Activated CD8-positive, alpha-beta T cell treated with anti-CD3 and anti-CD28 coated beads, Interleukin-2, amount 10 ng/mL, durations not matched to agents 7 days and 5 days (primary cell): ENCODE measurements at places on chromosomes 1 and 21. TPM values are rescaled to one million over a fixed set of nuclear protein-coding genes. Genes with fewer than 3 reads are reported as not detected.

The CATSPERE gene
- 0.61 TPM for total RNA-seq

DNA sequence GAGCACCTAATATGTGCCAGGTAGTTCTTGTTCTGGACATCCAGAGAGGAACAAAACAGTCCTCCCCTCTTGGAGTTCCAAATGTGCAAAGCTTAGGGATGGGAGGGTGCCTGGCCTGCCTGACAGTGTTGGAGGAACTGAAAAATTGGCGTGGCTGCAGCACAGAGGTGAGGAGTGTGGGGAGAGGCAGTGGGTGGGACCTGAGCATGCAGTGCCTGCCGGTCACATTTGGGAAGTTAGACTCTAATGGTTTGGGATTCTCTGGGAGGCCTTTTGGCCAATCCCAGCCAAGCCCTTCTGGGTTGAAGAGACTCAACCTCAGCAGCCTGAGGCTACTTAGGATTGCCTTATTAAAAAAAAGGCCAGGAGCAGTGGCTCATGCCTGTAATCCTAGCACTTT, 2.3 kb upstream of the TCEA3 start:
- no peaks in the 10 kb centered on the region for H3K36me3 ChIP-seq
- no peak for DNase-seq
- H3K27me3 ChIP-seq = peaks cover 28% of the 10 kb centered on the region
- peaks cover 27% of the 10 kb centered on the region for H3K4me1 ChIP-seq
- no peak overlapping the region for H3K4me3 ChIP-seq
- no peak overlapping the region for H3K27ac ChIP-seq

GRCh38 chr1:19199969-19200604, 10.0 kb downstream of the UBR4 start:
- H3K4me1 ChIP-seq = peaks cover 23% of the 10 kb centered on the region
- H3K27me3 ChIP-seq = no peaks in the 10 kb centered on the region
- no peak overlapping the region for H3K4me3 ChIP-seq
- H3K36me3 ChIP-seq = peaks cover 48% of the 10 kb centered on the region
- H3K27ac ChIP-seq = no peak overlapping the region

DNA sequence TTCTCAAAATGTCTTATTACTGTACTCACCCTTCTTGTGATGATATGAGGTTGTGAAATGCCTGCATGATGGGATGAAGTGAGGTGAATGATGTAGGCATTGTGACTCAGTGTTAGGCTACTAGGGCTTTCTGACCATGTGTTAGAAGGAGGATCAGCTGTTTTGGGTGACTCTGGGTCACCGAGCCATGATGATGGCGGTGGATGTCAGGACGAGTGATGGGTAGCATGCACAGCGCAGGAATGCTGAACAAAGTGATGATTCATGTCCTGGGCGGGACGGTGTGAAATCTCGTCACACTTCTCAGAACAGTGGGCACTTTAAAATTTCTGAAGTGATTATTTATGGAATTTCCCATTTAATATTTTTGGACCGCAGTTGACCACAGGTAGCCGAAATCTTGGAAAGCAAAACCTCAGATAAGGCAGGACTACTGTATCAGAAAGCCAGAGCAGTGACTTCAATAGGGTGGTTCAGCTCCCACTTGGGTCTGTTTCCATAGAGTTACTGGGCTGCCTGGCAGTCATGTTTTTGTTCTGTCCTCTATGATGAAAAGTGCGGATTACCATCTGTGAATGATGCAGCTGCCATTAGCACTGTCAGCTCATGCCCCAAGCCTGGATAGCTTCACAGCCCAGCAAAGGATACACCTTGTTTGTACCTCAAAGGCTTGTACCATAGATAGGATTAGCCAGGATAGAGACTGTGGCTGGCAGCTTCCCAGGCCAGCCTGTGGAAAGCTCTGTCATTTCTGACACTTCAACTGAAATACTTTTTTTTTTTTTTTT, 26.6 kb downstream of the IL6R start:
- DNase-seq = no peak
- H3K36me3 ChIP-seq = no peaks in the 10 kb centered on the region
- no peak overlapping the region for H3K4me3 ChIP-seq
- peaks cover 18% of the 10 kb centered on the region for H3K4me1 ChIP-seq

The SH2D1B gene
- total RNA-seq = not detected

The SMYD2 gene
- 37.2 TPM for total RNA-seq

- DNase-seq = peak; percentile 51
- peak overlapping the region; percentile 68 for H3K27ac ChIP-seq
- peaks cover 21% of the 10 kb centered on the region for H3K36me3 ChIP-seq
- H3K4me3 ChIP-seq = peak overlapping the region; percentile 80
- peaks cover 22% of the 10 kb centered on the region for H3K4me1 ChIP-seq
Observed at GRCh38 chr21:42009018-42009830, 936 bp downstream of the ZBTB21 start.

The SPATA46 gene
- total RNA-seq = not detected

The CYP4X1 gene
- total RNA-seq = not detected

DNA sequence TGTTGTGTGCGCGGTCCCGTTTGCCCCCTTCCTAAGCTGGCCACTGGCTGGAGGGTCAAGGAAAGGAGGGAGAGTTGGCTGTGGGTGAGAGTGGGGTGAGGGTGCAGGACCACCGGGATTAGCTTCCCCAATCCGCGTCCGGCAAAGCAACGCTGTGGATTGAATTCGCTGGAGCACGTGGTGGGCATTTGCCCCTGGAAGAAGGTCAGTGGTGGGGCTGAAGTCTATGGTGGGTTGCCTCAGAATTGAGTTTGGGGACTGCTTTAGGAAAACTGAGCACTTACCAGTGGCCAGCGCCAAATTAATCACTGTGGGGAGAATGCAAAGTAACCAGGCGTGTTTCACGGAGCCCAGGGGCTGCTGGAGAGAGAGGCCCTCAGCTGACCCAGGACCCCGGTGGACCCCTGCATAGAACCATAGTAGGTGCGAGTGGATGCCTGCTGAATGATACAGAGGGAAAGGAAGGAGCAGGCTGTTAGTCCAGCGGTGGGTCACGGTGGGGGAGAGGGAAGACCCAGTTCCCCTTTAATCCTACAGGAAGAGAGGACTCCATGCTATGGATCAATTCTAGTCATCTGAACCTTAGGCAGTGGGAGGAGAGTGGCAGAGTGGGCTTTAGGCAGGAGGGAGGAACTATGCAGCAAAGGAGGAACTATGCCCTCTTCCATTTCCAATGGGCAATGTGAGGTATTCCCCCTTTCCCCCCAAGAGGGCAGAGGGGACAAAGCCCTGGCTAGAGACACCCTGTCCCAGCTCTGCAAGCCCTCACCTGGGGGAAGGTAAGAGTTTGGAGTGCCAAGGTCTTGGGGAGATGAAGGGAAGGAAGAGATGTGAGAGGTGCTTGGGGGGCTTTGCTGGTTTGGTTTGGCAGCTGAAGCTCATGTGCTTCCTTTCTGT, 1.2 kb downstream of the TNFRSF8 start:
- H3K27me3 ChIP-seq = peaks cover 53% of the 10 kb centered on the region
- peak overlapping the region; percentile 16 for H3K4me3 ChIP-seq
- DNase-seq = no peak
- peaks cover 54% of the 10 kb centered on the region for H3K4me1 ChIP-seq
- H3K27ac ChIP-seq = no peak overlapping the region

DNA sequence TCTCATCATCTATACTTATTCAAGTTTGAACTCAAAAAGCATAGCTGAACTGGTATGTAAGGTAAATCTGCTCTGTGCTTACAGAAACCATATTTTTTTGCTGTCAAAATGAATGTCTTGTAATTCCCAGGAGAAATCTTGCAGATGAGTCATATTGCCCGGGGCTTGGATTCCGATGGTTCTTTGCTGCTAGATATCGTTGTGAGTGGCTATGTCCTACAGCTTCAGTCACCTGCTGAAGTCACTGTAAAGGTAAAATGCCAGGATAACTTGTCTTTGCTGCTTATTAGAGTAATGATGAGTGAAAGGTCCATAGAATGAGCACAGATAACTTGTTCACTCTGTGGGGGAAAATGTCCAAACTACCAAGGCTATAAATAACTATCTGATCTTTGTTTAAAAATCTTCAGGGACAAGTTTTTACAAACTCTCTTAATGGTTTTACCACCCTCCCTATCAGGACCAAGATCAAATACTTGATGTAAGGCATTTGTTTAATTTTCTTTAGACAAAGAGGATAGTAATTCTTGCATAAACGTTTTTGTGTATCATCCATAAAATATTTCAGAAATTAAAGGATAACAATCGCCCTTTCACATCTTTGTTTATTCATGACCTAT, 222.3 kb downstream of the TPR start:
- no peaks in the 10 kb centered on the region for H3K4me1 ChIP-seq
- no peak for DNase-seq
- no peak overlapping the region for H3K27ac ChIP-seq
- no peaks in the 10 kb centered on the region for H3K36me3 ChIP-seq
- H3K4me3 ChIP-seq = no peak overlapping the region
- no peaks in the 10 kb centered on the region for H3K27me3 ChIP-seq

The FAM72A gene
- total RNA-seq = 30.0 TPM

DNA sequence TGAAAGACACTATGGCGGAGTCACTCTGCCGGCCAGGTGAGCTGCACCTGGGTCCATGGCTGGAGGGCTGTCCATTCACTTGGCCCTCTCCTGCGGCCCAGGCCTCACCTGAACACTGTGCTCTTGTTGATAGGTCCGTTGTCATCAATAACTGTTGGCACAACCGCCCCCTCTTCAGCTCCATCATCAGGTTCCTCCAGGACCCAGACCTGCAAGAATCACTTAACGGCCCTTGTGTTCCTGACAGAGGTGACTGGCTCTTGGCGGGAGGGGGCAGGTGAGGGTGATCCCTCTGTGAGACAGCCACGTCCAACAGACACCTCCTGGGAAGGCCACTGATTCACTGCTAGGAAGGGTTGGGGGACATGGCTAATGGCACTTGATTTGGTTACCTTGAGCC, 54.9 kb downstream of the INAVA start:
- H3K4me1 ChIP-seq = no peaks in the 10 kb centered on the region
- H3K36me3 ChIP-seq = peaks cover 2% of the 10 kb centered on the region
- no peak overlapping the region for H3K27ac ChIP-seq
- DNase-seq = no peak
- peaks cover 30% of the 10 kb centered on the region for H3K27me3 ChIP-seq
- no peak overlapping the region for H3K4me3 ChIP-seq

DNA sequence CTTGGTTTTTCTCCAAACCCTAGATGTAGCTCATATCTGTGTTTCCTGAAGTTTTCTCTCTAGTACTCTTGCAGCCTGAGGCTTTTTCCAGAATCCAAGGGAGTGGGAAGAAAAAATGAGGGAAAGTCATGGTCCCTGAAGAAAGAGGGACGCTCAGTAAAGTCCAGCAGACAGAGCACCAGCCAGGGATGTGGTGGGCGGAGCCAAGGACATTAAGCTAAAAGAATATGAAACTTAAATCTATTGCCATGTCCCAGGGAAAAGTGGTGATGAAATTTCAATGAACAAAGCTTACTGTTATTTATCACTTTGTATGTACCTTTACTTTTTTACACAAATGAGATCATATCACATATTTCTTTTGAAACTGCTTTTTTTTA, 430.2 kb downstream of the USP25 start:
- DNase-seq = no peak
- H3K27ac ChIP-seq = no peak overlapping the region
- no peaks in the 10 kb centered on the region for H3K36me3 ChIP-seq
- H3K4me1 ChIP-seq = no peaks in the 10 kb centered on the region
- H3K4me3 ChIP-seq = no peak overlapping the region

GRCh38 chr21:25710550-25710949, 24.2 kb downstream of the ATP5PF start:
- no peak for DNase-seq
- H3K4me1 ChIP-seq = no peaks in the 10 kb centered on the region
- H3K36me3 ChIP-seq = no peaks in the 10 kb centered on the region
- no peak overlapping the region for H3K27ac ChIP-seq

GRCh38 chr1:224582041-224582440, 34.1 kb upstream of the CNIH3 start:
- DNase-seq = no peak
- H3K27me3 ChIP-seq = peaks cover 17% of the 10 kb centered on the region
- H3K36me3 ChIP-seq = no peaks in the 10 kb centered on the region
- H3K4me1 ChIP-seq = no peaks in the 10 kb centered on the region

DNA sequence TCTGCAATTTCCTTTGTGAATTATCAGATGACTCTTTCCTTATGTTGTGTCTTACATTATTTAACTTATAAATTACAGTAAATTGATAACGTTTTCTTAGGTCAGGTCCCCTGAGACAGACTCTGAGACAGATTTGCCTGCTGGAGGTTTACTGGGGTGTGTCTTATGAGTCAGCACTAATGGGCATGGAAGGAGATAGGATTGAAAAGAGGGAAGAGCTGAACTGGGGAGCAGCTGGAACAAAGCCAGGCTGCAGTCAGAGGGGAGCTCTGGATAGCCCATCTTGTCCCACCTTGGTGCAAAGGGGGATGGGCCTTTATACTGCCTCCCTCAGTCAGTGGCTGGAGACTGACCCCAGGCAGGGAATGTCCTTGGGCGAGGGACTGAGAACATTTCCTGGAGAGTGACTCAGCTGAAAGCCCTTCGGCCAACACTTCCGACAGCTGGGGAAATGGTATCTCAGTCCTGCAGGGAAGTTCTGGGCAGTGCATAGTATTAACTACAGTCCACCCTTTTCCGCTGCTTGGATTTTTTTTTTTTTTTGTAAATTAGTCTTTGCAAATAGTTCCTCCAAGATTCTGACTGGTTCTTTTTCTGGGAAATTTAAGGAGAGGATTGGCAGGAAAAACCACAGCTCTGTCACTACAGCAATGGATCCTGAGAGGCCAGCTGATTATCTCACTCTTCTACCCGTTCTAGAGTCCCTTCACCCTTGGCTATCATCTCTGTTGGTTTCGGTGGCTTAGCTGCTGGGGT, 39.1 kb upstream of the CDC42BPA start:
- H3K4me3 ChIP-seq = no peak overlapping the region
- no peak overlapping the region for H3K27ac ChIP-seq
- H3K36me3 ChIP-seq = no peaks in the 10 kb centered on the region
- no peaks in the 10 kb centered on the region for H3K27me3 ChIP-seq
- no peak for DNase-seq

The GJA4 gene
- not detected for total RNA-seq

DNA sequence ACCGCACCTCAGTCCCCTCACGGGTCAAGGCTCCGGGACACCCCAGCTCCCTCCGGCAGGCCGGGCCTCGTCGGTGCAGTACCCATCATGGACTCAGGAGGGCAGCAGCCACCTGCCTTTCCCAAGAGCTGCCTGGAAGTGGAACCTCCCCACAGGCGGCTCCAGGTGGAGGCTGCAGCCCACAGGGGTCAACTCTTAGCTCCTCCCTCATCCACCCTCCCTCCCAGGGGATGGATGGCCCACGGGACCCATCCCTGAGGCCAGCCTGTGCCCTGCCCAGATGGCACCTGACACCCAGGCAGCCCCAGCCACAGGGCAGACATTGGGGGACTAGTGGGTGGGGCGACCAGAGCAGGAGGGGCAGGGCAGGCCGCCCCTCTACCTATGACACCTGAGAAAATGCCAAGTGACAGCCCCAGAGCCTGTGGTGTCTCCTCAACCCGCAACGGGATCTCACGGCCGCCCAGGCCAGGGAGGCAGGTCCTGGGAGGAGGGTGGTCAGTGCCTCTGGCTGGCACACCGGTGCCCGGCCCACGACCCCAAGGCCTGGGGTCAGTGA, 1.2 kb upstream of the ARHGEF16 start:
- no peak overlapping the region for H3K4me3 ChIP-seq
- peaks cover 2% of the 10 kb centered on the region for H3K4me1 ChIP-seq
- H3K27ac ChIP-seq = no peak overlapping the region
- no peaks in the 10 kb centered on the region for H3K36me3 ChIP-seq
- H3K27me3 ChIP-seq = peaks cover 5% of the 10 kb centered on the region
- DNase-seq = peak; percentile 75

The CELA3B gene
- not detected for total RNA-seq
